ENCODE measurements at places on chromosomes 2 and 18.

GRCh38 chr2:14587119-14587518 is 45.4 kb upstream of the LRATD1 start:
- no peak for DNase-seq

DNA sequence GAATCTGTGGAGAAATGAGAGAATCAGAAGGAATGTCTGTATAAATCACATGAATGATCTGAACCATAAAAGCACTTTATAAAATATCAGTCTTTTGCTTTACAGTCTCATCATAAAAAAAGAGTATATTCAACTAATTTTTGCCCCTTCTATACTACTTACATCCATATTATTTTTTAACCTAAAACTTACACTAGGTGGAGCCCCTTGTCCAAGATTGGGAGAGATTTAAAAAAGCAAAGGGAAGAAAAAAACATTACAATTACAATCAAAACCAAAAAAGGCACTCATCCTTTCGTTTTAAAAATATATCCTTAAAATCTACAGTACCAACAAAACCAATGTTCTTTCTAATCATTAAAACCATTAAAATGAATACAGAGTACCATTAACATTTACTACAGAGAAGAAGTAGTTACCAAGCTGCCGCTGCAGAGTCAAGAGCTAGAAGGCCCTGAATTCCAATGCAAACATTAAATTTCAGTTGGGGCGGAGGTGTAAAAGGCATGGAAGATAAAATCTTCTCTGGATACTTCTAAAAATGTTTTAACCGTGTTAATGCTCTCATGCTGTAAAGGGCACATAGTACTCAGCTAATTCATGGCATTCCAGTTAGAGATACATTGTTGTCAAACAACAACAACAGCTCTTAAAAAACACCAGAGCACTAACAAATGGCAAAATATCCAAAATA is 56.7 kb upstream of the EPB41L3 start:
- DNase-seq, result no peak

- no peak for DNase-seq
These were observed 25.6 kb downstream of the GCA start for GRCh38 chr2:162369551-162369950.

- no peak for DNase-seq
These were observed 464.0 kb downstream of the FBXO15 start for GRCh38 chr18:73683409-73684238.

- no peak for DNase-seq
These were observed 91.4 kb upstream of the AQP4 start for GRCh38 chr18:26956863-26957262.

DNA sequence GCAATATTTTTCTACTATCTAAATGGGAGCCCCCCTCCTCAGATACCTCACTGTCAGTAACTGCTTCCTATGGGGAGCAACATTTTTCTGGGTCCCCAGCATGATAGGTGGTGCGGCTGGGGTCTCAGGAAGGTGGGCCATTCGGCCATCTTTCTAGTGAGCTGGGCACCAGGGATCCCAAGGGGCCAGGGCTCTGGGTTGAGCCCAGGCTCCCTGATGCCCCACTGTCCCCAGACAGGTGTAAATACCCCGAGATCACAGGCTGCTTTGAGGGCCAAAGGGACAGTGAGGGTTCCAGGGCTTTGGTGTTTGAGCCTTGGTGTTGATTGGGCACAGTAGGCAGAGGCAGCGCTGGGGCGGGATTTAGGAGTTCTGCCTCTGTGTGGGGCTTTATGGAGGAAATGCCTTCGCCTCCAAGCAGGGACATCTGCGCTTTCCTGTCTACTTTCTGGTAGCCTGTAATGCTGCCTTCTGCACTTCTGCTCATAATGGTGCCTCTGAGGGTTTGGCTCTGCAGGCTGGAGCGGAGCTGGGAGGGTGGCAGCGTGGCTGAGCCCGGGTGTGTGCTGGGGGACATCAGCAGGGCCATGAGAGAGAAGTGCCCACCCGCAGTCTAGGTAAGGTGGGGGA is 5.3 kb downstream of the ITM2C start:
- no peak for DNase-seq

DNA sequence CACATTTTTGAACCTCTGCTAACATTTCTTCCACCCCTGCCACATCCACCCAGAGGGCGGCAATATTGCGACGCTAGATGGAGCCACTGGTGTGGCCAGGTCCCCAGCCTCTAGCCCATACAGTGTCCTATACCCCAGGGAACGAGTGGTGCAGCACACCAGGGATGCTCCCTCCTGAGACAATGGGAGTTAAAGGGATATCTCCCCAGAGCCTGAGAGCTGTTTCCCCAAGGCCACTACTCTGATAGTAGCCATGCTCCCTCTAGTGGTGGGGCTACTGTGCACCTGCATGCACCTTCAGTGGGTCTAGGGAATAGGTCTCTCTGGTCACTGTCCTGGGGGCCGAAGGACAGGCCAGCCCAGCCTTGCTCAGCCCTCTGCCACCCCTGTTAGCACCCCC is 336.4 kb upstream of the FSHR start:
- no peak for DNase-seq

DNA sequence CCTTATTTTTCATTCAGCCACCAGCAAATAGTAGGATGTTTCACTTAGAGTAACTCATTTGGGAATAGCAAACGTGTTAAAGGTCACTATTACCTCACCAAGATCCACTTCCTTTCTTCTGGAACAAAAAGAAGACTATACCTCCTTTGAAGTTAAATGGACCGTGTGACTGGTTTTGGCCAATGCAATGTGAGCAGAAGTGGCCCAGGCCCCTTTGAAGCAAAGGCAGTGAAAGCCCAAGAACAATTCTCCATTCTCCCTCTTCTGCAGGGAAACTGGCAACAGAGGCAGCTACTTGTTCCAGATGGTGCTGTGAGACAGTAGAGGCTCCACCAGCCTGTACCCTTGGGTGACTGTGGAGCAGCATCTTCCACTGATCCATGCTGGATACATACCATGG is 11.3 kb upstream of the MALL start:
- no peak for DNase-seq

GRCh38 chr2:207960090-207960489 is 65.2 kb downstream of the PLEKHM3 start:
- no peak for DNase-seq

DNA sequence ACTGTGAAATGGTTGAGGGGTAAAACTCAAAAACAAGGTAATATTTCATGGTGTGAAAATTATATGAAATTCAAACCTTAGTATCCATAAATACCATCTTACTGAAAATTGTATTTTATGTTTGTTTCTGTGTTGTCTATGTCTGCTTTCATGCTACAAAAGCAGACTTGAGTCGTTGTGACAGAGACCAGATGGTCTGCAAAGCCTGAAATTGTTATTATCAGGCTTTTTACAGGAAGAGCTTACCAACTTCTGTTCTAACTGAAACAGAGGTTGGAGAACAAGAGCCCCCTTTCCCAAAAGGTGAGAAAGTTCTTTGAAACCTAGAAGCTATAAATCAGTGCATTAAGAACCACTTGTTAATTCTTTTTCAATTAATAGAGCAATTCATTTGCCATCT is 110.0 kb downstream of the COL4A4 start:
- no peak for DNase-seq

- no peak for DNase-seq
These were observed 43.2 kb upstream of the KDM3A start for GRCh38 chr2:86397986-86398385.

- DNase-seq, result peak; percentile 52
These were observed 82.3 kb upstream of the XPO1 start for GRCh38 chr2:61620244-61621159.

DNA sequence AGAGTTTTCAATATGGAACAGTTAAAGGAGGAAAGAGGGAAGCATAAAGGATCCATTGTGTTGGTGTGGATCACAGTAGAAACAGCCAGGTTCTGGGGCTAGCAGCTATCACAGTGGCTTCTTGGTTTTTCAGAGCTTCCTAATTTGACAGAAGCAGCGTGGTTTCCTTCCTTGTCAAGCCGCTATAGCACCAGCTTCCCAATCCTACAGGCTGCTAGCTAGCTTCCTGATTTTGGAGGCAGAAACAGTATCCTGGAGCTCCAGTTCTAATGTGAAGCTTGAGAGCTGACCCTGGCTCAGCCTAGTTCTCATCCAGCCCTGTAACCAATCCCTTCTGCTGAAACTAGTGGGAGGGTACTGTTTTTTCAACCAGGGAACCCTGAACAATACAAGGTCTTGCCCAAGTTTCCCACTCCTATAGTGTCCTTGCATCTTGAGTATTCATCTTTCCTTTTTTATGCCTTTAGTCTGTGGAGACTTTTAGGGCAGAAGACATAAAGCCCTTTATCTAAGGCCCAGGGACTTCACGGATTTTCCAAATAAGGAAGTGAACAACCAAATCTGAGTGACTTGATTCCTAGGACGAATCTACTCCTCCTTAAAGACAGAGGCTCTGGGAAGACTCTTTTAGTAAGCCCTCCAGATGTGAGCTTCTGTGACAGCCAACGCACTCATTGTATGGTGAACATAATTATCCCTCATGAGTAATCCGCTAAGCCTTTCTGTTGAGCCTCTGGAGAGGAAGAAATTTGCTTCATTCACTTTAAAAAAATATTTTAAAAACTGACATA is 33.8 kb downstream of the CCDC93 start:
- DNase-seq, result no peak

- no peak for DNase-seq
These were observed 45.1 kb upstream of the FHL2 start for GRCh38 chr2:105443617-105444598.

DNA sequence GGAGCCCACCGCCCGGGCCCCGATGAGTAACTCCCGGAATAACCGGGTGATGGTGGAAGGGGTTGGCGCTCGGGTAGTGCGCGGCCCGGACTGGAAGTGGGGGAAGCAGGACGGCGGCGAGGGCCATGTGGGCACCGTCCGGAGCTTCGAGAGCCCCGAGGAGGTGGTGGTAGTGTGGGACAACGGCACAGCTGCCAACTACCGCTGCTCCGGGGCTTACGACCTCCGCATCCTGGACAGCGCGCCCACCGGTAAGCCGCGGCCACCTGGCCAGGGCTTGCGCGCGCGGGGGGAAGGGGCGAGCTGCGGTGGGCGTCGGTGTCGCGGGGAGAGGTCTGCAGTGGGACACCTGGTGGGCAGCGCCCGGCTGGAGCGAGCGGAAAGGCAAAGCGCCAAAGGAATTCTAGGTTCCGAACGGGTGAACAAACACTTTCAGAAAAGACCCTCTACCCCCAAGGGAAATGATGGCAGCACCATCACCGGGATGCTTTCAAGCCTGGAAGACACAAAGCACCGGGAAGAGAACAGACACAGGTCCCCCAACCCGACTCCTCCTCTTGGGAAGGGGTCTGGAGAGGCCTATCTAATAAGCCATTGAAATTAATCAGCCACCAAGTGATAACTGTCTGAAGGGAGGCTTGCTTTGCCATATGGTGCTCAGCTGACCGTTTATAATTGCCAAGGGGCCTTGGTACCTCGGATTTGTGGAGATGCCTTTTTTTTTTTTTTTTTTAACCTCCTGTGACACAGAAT is 1.1 kb downstream of the MIB1 start:
- DNase-seq, result no peak

- no peak for DNase-seq
These were observed 55.7 kb upstream of the ASAP2 start for GRCh38 chr2:9150906-9151305.

- DNase-seq, result no peak
These were observed 270.2 kb downstream of the EN1 start for GRCh38 chr2:118577202-118577601.

GRCh38 chr2:14776216-14776615 is 143.7 kb downstream of the LRATD1 start:
- no peak for DNase-seq

Data from NCI-H2107 (cell line).